ENCODE measurements at places on chromosomes 13 and 19.
A peak's percentile ranks its signal among the peaks of the same experiment; 100 is the strongest.

- DNase-seq, result no peak
Measured at GRCh38 chr19:52224211-52224610, 34.4 kb downstream of the PPP2R1A start.

DNA sequence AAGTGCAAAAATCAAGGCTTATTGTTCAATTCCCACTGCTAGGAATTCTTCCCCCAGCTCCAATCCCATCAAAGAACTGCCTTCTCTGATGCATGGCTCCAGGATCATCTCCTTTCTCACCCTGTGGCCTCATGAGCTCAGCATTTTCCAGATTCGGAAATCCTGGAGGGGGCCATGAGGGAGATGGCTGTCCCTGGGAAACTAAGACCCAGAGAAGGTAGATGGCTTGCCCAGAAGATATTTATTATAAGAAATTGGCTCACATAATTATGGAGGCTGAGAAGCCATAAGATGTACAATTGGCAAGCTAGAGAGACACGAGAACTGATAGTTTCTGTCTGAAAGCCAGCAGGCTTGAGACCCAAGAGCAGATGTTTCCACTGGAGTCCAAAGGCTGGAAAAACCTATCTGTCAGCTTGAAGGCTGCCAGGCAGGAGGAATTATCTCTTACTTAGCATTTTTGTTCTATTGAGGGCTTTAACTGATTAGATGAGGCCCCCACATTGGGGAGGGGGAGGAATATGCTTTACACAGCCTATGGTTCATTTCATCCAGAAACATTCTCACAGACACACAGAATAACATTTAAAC, 58.6 kb downstream of the GADD45B start:
- no peak for DNase-seq

GRCh38 chr13:107999751-108000150, 215.6 kb downstream of the LIG4 start:
- no peak for DNase-seq

- DNase-seq, result no peak
Measured at GRCh38 chr13:79389026-79389425, 17.0 kb downstream of the RBM26 start.

DNA sequence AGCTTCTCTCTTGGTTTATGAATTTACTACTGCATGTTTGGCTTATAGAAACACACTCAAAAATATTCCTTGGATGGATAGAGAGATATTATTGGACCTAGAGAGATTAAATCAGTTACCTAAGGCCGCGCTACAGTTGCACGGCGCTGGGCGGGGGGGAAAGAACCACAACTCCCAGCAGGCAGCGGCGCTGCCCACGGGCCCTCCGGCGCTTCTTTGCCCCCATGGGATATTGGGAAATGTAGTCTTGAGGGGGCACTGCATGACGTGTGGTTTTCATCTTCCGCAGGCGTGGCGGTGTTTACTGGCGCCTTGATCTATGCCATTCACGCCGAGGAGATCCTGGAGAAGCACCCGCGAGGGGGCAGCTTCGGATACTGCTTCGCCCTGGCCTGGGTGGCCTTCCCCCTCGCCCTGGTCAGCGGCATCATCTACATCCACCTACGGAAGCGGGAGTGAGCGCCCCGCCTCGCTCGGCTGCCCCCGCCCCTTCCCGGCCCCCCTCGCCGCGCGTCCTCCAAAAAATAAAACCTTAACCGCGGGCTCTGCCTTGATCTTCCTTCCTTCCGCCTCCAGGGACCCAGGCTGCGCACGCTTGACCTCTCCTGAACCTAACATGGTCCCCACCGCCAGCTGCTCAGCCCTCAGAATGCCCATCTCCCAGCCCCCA, 4.8 kb downstream of the EMP3 start:
- peak; percentile 91 for DNase-seq

DNA sequence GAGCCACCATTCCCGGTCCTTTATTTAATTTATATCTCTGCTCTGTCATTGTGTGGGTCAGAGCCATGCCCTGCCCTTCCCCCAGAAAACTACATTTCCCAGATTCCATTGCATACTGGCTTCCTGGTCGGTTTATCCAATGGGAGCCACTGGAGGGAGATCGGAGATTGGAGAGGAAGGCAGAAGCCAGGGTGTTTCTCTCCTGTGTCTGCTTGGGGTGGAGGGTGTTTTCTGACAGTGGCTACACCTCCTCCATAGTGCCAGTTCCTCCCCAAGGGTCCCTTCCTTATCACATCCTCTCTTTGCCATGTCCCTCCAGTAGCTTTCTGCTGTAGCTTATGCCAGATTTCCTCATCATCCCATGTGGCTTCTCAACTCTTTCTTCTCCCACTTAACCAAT, 19.0 kb downstream of the OLFM2 start:
- peak; percentile 47 for DNase-seq

DNA sequence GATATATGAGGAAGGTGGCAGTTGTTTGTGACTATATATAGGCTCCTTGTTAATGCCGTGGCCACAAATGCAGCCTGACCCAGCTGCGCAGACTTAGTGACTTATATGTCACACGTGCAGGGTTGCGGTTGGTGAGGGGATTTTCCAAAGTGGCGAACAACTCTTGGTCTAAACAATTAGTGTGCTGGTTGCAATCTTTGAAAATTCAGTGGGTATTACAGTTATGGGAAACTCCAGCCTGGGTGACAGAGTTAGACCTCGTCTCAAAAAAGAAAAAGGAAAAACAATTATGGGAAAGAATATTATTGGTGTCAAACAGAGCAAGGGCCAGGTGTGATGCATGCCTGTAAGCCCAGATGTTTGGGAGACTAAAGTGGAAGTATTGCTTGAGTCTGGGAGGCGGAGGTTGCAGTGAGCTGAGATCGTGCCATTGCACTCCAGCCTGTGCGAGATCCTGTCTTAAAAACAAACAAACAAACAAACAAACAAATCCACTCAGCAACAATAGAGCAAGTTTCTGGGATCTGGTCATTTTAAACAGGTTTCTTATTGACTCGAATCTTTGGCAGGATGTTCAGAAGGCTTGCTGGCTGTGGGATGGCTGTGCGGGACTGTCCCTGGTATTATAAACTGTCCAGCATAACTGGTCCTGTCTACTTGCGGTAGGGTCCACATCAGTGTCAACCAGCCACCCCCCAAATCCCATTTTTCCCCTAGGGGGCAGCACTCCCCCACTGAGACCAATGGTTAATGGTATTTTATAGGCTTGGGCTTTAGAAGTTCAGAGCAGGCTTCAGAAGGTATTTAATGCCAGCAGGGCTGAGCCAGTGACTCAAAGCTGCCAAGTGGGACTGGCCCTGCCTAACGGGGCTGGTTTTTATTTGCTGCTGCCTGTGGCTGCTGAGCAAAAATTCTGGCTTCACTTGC, 15.4 kb downstream of the RELB start:
- peak; percentile 87 for DNase-seq

All from WTC11 (cell line).